T-helper 2 cell (primary cell): ENCODE measurements at places on chromosomes 2 and 18.

DNA sequence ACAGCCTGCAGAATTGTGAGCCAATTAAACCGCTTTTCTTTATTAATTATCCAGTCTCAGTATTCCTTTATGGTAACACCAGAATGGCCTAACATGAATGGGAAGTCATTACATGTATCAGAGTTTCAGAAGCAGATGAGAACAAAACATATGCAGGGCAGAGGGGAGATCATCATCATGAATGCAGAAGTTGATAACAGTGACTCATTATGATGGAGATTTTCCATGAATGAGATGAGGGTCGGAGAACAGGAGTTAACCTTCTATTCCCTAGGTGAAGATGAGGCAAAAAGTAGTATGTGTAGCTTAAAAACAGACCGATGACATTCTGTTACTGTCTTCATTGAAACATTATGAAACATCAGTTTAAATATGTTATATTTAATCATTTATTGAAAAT, 59.5 kb upstream of the PPM1B start:
- no peak for DNase-seq

DNA sequence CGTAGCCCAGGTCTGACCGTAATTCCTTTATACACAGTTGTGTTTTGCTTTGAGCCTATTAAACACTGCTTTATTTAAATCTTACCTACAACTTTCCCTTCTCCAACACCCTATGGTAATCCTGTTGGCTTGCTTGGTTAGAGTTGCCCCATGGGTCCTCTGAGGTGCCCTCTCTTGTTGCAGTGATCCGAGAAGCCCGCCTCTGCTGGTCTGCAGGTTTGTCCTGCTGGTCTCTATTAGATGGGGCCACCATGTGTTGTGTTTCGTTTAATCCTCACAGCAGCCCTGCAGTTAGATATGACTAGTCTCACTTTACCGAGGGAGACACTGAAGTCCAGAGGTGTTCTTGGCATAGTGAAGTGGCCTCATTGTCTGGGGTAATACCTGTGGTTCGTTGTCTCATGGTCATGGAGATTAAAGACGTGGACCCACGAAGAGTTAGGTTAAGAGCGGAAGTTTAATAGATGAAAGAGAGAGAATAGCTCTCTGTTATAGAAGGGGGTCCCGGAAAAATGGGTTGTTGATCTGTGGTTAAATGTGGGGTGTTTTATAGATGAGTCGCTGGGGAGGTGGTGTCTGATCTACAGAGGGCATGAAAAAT, 7.2 kb upstream of the PDIA6 start:
- no peak for DNase-seq

DNA sequence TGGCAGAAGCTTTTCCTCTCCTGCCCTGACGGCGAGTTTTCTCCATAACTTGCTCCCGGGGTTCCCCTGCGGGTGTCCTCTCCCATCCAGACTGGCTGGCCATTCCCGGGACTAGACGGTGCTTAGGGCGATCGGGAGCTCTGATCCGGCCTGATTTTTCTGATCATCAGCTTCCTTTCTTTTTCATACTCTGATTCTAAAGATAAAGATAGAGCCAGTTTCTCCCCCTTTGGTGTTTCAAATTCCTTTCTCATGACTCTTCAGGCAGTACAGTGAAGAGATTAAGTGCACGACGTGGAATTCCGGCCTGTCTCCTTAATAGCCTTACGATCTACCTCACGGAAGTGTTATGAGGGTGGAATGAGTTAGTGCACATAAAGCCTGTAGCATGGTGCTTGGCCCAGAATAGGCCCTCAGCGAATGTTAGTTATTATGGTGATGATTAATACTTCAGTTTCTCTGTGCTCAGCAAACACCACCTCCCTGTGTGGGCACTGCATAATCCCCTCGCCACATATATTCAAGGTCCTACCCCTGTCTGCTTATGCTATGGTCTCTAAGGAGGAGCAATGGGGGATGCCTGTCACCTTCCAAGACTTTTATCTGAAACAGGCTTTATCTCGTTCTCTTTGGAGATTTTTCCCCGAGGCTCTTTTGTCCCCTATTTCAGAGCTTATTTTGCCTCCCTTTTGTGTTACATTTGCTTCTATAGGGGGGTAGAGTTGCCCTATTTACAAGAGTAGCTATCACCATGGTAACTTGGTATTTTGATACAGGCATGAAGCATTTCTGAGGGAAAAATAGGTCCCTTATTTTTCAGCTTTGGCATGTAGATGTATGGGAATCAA, 254.8 kb downstream of the CDH2 start:
- DNase-seq = no peak

DNA sequence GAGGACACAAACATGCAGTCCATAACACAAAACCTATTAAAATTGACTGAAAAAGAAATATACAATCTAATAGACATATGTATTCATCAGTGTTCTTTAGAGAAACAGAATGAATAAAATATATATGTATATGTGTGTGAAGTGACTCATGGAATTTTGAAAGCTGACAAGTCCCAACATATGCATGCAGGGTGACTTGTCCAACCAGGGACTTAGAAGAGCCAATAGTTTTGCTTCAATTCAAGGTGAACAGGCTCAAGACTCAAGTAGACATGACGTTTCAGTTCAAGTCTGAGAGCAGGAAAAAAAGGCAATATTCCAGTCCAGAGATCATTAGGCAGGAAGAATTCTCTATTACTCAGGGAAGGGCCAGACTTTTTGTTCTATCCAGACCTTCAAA, 271.2 kb upstream of the SETBP1 start:
- no peak for DNase-seq

- no peak for DNase-seq
Measured at GRCh38 chr2:220489121-220489520, 861.7 kb downstream of the SLC4A3 start.

GRCh38 chr2:239668651-239669050, 267.8 kb upstream of the HDAC4 start:
- no peak for DNase-seq

- DNase-seq = no peak
Measured at GRCh38 chr18:67583621-67584020, 67.1 kb upstream of the DSEL start.

DNA sequence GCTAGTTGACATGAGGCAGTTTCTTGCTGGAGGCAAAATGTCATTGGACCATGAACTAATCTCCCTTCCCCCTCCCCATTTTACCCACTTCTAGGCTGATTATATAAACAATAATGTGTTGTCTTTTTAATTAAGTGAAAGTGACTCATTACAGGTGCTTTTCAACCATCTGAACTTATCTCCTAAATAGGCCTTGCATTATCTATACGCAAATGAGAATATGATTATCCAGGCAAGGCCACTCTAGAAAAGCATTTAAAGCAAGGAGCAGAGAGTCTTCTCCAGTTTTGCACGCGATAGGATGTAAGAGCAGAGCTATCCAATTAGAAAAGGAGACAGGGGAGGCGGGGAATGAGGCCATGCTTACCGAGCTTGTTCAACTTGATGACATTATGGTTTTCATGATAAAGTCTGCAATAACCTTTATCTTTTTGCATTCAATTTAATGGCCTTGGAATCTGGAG, 286.1 kb upstream of the SIX3 start:
- no peak for DNase-seq

DNA sequence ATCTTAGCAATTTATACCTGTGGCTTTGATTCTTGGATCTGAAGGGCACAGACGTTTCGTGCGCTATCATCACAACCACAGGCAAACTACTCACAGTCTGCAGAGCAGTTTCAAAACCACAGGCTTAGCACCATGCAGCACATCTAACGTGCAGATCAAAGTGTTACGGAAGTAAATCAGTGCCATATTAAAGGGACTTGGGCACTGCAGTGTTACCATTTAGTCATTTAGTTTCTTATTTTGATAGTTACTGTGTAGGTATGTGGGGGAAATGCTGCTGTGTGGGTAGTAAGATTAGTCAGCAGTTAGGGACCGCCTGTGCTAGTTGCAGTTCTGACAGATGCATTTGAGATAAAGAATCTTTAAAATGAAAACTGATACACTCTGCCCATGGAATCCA, 384.0 kb downstream of the NBAS start:
- DNase-seq = peak; percentile 100

DNA sequence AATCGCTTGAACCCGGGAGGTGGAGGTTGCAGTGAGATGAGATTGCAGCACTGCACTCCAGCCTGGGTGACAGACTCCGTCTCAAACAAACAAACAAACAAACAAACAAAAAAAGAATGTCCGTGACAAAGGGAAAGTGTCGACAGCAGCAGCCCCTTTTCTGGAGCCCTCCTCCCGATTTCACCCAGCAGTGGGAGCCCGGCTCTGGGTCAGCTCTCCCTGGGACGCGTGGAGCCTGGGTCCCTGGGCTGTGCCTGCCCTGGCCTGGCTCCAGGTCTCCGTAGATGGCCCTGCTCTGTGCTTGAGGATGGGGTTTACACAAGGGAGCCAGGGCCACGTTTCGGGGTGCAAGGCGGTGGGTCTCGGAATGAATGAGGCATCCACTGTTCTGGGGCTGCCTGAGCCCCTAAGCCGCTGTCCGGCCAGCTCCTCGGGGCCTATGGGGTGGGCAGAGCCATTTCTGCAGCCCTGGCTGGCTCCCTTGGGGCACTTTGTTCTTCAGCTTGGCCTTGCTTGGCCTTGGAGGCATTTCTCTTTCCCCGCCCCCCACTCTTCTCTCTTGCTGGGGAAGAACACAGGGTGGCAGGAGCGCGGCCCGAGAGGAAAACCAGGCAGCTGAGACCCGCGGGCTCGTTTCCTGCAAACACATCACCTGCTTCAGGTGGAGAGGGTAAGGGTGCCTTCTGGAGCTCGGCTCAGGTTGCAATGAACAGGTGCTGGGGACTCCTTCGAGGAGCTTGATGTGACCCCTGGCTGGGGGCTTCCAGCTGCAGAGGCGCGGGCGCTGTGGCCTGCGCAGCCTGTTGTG, 29.1 kb downstream of the RTP5 start:
- no peak for DNase-seq

- DNase-seq = no peak
Measured at GRCh38 chr18:79570266-79571201, 109.1 kb upstream of the CTDP1 start.

DNA sequence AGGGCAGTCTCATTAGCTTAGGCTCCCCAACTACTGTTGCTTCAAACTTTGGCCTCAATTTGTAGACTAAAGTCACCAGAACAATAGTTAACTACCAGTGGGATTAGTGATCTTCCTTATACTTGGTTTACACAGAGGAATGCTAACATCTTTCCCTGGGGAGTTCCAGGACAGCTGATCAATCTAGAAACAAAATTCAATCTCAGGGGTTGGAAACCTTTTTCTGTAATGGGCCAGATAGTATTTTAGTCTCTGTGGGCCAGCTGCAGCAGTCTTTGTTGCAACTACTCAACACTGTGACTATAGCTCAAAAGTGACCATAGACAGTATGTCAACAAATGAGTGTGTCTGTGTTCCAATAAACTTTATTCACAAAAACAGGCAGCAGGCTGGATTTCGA, 85.7 kb downstream of the METTL8 start:
- DNase-seq = no peak

DNA sequence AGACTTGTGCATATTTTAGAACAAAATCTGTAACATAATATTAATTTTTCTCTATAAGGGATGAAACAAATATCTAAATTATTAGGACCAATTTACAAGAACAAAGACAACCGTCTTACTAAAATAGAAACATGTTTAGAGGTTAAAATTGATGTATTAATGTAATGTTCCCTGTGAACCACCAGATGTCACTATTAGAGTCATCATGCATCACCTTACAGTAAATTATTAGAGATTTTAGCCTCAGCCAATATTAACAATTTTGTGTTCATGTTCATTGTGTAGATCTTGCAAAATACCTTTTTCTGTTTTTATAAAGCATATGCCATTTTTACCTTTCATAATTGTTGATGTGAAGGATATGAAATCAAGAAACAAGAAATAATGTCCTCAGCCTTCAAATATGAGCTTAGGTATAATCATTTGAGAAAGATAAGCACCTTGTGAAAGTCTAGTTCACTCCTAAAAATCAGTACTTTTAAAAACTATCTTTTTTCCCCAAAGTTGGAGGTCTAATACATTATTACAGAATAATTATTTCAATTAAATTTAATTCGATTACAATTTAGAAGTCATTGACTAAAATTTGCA, 344.3 kb upstream of the KCNH7 start:
- no peak for DNase-seq

GRCh38 chr2:47265158-47265557, 110.0 kb upstream of the STPG4 start:
- DNase-seq = no peak

GRCh38 chr2:167965907-167966761, 281.3 kb downstream of the STK39 start:
- DNase-seq = no peak

- DNase-seq = no peak
Measured at GRCh38 chr18:58766164-58766563, 94.9 kb downstream of the MALT1 start.

- DNase-seq = no peak
Measured at GRCh38 chr2:216888887-216889622, 29.2 kb upstream of the TNP1 start.

- no peak for DNase-seq
Measured at GRCh38 chr18:2686349-2686968, 30.9 kb downstream of the SMCHD1 start.

GRCh38 chr18:41745166-41746049, 209.6 kb upstream of the PIK3C3 start:
- DNase-seq = no peak

- DNase-seq = no peak
Measured at GRCh38 chr2:150126839-150127238, 360.6 kb downstream of the RND3 start.

GRCh38 chr2:118058951-118059350, 29.3 kb upstream of the INSIG2 start:
- DNase-seq = no peak

- DNase-seq = no peak
Measured at GRCh38 chr2:127308586-127309138, 14.7 kb upstream of the ERCC3 start.

DNA sequence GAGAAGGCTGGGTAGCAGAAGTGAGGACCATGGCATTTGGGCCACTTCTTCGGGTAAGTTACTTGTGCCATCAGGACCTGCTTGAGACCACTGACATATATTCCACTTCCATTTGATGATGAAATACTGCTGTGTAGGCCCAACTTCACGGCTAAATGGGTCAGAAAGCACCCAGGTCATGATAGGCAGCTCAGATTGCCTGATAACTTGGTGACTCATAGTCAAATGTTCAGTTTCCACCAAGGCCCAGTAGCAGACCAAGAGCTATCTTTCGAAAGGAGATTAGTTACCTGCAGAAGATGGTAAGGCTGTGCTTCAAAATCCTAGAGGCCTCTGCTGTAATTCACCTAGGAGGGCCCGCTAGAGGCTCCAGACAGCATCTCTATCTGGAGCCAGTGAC, 31.8 kb upstream of the MEX3C start:
- DNase-seq = no peak
